ENCODE measurements at places on chromosomes 1 and 21.

- DNase-seq, result no peak
These were observed 5.4 kb downstream of the VTCN1 start for GRCh38 chr1:117205368-117205767.

GRCh38 chr1:11691302-11691914 lies at the start of gene DRAXIN:
TSS of gene DRAXIN (plus strand) at chr1:11691710. CDS start at chr1:11706259, 14,549 bp downstream.
- peak; percentile 82 for DNase-seq

GRCh38 chr1:113058941-113059706 lies 13.9 kb upstream of the LRIG2 start:
- DNase-seq, result no peak

- DNase-seq, result no peak
These were observed 46.7 kb upstream of the OSBPL9 start for GRCh38 chr1:51570063-51570710.

- no peak for DNase-seq
These were observed 97.4 kb downstream of the CENPF start for GRCh38 chr1:214700437-214700836.

- DNase-seq, result no peak
These were observed 40.9 kb downstream of the CAPZB start for GRCh38 chr1:19444296-19445021.

- DNase-seq, result no peak
These were observed 79.5 kb downstream of the STUM start for GRCh38 chr1:226627924-226628611.

DNA sequence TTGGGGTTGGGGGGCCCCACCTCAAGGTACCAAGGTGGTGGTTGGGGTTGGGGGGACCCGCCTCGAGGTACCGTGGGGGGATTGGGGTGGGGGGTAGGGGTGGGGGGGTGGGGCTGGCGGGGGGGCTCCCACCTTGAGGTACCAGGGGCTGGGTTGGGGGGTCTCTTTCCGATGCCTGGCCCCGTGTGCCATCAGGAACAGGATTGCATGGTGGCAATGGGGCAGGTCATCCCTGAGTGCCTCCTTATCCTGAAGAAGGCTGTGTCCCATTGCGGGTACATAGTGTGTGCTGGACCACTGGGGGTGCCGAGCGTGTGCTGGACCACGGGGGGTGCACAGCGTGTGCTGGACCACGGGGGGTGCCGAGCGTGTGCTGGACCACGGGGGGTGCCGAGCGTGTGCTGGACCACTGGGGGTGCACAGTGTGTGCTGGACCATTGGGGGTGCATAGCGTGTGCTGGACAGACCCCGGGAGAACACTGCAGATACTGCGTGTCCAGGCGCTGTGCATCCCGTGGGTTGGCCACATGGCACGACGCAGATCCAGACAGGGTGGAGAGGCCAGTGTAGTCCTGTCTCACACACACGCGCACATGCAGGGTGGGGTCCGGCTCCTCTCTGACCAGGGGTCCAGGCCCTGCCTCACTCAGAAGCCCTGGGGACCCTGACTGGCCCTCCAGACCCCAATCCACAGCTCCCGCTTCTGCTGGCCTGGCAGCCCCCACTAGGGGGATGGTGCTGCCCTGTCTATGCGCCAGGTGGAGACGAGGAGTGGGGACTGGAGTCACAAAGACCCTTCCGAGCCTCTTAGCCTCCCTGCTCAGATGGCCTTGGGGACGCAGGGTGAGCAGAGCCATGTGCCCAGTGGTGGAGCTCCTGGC lies 4.2 kb downstream of the SCNN1D start:
- no peak for DNase-seq

GRCh38 chr1:241203817-241204216 lies 153.2 kb downstream of the RGS7 start:
- DNase-seq, result no peak

GRCh38 chr21:44982558-44983250 lies 42.9 kb downstream of the SLX9 start:
- no peak for DNase-seq

DNA sequence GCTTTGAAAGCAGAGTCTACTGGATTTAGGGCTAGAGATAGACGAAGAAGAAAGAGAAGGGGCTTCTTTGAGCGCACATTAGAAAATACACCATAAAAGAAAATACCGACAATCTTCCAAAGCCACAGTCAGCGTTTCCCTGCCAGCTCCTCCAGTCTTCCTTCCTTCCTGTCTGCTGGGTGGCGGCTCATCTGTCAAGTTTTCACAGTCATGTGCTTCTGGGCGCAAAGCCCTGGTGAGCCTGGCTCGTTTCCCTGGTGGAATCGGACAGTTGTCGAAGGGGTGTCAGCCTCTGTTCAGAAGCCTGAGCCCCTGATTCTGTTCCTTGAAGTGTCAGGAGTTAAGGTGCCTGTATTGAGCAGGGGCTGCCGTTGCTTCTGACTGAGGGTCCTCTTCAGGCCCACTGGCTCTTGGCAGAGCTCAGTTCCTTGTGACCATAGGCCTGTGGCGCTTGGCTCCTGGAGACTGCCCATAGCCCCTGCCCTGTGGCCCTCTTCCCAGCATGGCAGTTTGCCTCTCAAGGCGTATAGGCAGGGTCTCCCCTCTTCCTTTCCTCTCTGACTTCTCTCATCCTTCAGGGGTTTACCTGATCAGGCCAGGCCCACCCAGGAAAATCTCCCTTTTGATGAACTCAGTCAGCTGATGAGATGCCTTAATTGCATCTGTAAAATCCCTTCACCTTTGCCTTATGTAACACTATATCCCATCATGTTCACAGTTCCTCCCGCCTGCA lies 58.6 kb downstream of the ADARB1 start:
- no peak for DNase-seq
